ENCODE measurements at places on chromosomes 12 and 14.

GRCh38 chr12:102851246-102851645 is 65.8 kb downstream of the PAH start:
- DNase-seq = no peak

DNA sequence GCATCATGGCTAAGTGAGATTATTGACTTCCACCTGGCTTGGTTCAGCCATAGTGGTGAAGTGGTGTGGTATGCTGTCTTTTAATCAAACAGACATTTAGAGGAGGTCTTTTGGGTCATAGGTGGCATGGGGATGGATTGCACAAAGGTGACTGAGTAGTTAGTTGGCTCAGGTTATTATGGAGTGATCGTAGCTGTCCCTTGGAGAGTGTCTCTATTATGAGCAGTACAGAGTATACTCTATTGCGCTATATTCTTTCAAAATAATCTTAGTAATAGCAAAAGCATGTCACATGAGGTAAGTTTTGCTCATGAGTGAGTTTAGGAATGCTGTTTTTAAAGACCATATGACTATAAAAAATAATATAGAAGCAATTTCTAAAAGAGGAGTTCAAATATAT is 60.4 kb downstream of the RASSF8 start:
- DNase-seq = no peak

DNA sequence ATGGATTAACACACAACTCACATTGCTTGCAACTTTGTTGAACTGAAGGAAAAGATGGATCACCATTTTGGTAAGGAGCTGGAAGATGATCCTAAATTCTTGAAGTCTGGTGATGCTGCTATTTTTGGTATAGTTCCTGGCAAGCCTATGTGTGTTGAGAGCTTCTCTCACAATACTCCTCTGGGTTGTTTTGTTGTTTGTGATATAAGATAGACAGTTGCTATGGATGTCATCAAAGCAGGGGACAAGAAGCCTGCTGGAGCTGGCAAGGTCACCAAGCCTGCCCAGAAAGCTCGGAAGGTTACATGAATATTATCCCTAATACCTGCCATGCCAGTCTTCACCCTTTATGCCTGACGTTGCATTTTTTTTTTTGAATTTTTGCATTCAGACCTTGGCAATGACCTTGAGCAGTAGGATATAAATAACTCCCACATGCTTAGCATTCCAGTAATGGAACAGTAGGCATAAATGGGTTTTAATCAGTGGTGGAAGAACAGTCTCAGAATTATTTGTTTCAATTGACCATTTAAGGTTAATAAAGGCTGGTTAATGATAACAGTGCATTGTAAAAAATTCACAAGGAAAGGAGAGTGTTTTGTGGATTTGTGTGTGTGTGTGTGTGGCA is 129.0 kb upstream of the SEL1L start:
- no peak for DNase-seq

GRCh38 chr12:109482894-109483293 is 5.5 kb downstream of the UBE3B start:
- no peak for DNase-seq

GRCh38 chr14:66395300-66395699 is 90.9 kb upstream of the CCDC196 start:
- DNase-seq = no peak

- peak; percentile 67 for DNase-seq
Measured at GRCh38 chr14:70907996-70908934, 1.0 kb downstream of the PCNX1 start.

GRCh38 chr12:29795715-29796114 is 12.0 kb upstream of the TMTC1 start:
- no peak for DNase-seq

GRCh38 chr12:45483571-45483970 is 245.9 kb upstream of the ARID2 start:
- no peak for DNase-seq

DNA sequence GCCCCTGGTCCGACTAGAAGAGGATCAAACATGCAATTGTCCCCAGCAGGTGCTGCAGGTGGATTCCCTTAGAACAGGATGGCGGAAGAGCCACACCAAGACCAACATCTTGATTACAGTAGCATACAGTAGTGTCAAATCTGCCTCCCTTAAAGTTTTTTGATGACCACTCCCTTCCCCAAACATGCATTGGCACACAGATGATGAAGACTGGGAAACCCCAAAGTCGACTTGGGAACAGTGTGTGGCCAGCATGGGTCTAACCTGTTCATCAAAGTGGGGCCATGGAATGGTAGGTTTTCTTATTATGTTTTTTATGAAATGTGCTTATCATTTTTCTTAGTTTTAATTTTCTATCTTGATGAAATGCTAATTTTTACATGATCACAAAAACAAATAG is 8.8 kb downstream of the PLXNC1 start:
- no peak for DNase-seq

DNA sequence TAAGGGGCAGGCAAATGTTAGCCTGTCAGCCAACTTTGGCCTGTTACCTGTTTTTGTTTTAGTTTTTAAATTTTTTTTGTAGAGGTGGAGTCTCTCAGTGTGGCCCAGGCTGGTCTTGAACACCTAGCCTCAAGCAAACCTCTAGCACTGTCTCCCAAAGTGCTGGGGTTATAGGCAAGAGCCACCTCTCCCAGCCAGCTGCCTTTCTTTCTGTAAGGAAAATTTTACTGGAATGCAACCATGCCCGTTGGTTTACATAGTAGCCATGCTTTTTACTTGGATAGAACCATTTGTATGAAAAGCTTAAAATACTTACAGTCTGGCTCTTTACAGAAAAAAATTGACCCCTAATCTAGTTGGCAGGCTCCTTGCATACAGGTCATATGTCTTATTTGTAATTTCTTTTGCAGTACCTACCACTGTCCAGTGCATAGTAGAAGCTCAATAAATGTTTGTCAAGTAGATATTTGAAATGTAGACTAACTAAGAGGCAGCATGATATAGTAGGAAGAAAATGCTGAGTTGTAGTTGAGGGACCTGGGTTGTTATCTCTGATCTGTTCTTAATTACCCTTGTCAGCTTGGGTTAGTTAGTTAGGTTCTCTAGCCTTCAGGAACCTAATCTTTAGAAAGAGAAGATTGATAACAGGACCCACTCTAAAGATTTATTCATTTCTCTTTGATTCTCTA is 4.7 kb downstream of the MDM2 start:
- no peak for DNase-seq

- DNase-seq = no peak
Measured at GRCh38 chr12:80040075-80040738, 59.1 kb upstream of the OTOGL start.

DNA sequence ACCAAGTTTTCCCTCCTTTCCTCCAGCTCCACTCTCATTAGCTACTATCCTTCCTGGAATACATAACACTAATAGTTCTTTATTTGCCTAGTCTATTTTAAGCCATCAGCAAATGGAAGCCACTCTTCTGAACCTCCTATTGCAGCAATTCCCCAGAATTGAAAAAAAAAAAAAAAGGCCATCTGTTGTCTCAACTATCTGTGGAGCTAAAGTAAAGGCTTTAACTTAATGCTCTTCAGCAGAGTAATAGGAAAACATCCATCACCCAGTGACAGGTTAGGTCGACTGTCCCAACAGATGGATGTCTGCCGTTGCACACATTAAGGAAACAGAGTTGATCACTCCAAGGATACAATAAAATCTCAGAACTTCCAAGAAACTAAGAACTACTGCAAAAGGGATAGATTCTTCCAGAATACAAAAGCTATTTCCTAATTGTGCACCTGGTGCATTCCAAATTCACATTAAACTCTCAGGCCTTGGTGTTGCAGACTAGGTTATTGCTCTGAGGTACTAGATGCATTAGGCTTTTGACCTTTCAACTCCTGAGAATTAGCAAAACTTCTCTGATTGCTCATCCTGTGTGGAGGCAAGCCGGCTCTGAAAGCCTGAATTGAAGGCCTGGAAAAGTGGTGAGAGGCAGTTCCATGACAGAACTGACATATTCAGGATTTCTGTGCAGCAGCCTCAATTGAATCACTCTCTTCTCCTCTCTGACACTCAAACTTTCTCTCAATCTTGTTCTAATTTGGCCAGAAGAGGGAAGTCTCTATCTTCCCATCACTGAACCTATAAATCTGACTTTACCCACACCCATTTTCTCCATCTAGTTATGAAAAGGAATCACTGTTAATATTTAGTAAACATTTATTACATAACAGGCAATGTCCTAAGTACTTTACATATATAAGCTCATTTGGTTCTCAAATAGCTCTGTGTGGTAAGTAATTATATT is 238.4 kb upstream of the HMGA2 start:
- no peak for DNase-seq

DNA sequence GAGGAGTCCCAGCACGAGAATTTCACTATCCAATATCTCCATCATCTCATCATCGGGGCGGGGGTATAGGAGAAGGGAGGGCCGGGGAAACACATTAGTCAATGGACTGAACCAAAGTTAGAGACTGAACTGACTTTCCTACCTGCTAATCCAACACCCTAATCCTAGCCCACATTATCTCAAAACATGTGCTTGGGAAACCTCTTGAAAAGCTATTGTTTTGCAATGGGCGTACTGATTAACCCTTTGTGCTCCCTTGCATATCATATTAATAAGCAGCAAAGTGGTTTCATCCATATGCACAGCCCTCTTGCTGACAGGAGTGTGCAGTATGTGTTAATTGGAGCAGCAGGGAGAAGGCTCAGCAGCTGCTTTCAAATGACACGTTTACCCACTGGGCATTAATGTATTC is 125.7 kb upstream of the GRIP1 start:
- DNase-seq = no peak
